Central memory CD8-positive, alpha-beta T cell (primary cell): ENCODE measurements at places on chromosomes 1 and 21.

DNA sequence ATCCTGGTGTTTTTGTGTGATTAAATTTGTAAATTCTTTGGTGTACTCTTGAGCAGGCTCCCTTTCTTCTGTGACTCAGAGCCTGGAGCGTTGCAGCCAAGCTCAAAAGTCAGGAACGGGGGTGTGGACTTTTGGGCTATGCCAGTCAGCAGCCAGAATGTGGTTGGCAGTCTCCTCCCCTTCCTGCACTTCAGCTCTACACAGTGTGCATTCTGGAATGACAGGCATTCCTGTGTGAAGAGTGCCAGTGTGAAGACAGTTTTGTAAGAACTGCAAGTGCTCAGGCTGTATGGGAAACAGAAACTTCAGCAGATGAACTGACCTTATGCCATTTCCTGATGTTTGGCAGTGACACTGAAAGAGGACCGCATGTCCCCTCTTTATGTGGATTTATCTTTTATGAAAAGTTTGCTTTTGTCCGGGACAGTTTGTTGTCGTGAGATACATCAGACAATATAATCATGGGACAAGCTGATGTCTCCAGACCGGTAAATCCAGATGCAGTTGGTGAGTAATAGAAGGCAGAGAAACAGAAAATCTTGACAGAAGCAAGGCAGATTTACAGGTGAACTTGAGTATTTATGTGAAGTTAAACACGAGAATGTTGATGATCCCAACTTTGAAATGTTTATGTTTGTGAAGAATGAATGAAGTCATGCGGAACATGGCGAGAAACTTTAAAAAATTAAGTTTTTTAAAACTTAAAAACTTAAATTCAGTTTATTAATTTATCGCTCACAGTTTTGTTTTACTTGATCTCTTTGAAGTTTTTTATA, 67.7 kb upstream of the RCC1 start:
- DNase-seq: no peak

DNA sequence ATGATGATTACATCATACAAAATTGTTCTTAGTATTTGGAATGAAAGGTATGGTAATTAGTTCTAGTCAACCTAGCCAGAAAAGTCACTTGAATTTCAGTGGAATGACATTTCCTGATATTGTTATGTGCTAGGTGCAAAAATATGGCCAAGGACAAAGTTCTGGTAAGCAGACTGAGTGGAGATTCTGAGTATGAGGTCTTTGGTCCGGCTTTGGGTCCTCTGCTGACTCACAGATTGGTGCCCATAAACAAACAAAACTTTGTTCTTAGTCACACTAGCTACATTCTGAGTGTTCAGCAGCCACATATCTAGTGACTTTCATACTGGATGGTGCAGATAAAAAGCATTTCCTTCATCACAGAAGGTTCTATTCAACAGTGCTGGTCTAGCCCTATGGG, 206.1 kb downstream of the ZNF648 start:
- DNase-seq: no peak

- no peak for DNase-seq
These were observed 105.2 kb upstream of the ZNF648 start for GRCh38 chr1:182166750-182167149.

- no peak for DNase-seq
These were observed 5.1 kb upstream of the FOXJ3 start for GRCh38 chr1:42340093-42340492.

- no peak for DNase-seq
These were observed 12.4 kb downstream of the CDC42 start for GRCh38 chr1:22064751-22065402.

GRCh38 chr1:234953655-234954405, 174.8 kb downstream of the TOMM20 start:
- DNase-seq: no peak
